ENCODE measurements at places on chromosomes 11 and 22.

DNA sequence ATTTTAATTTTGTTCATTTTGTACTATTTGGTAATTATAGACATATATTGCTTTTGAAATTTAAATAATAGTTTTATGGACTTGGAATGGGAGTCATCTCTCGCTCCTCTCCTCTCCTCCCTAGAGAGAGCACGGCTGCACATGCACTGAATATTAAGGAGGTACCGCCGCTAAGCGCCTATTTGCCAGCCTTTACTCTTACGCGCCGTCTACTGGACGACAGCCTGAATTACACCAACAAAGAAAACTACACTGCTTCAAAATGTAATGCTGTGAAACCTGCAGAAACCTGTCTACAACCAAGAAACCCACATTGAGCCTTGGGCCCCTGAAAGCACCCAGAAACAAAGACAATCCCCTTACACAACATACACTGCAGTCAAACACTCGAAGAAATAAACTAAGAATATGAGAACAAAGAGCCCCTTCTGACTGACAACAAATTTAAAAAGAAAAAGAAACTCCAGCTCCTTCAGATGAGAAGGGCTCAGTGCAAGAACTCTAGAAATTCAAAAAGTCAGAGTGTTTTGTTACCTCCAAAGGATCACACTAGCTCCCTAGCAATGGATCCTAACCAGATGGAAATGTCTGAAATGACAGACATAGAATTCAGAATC lies 737.2 kb downstream of the LRRC4C start:
- no peak for DNase-seq

GRCh38 chr11:133942577-133942976 lies 14.2 kb downstream of the IGSF9B start:
- no peak for DNase-seq

DNA sequence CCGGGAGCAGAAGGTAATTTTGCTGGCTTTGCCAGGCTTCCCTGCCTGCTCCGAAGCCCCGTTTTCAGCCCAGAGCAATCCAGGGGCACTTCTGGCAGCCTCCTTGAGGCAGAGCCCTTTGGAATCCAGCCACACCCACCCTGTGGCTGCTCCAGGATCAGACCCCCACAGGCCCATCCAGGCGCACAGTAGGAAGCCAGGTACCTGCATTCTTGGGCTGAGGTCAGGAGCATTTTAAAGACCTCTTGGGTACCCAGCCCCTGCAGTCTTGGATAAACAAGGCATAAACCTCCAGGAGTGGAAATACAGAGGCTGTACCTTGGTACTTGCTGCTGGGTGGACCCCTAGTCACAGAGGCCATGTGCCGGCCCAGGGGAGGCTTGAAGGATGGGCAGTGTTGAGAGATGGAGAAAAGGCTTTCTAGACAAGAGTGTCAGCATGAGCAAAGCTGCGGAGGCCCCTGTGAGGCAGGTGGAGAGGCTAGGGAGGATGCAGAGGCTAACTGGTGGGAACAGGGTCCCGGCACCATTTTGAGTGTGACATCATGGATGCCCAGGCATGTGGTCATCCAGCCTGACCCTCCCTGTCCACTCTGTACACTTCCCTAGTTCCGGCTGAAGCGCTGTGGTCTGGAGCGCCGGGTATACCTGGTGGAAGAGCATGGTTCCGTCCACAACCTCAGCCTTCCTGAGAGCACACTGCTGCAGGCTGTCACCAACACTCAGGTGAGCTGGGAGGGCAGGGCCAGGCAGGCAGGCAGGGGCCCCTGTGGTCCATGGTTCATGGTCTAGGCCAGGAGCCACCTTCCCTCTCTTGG lies 3.9 kb downstream of the MUS81 start:
- DNase-seq: no peak

- DNase-seq: no peak
Observed at GRCh38 chr22:42773167-42773566, 52.5 kb upstream of the A4GALT start.

GRCh38 chr11:130095326-130095725 lies 25.6 kb downstream of the APLP2 start:
- DNase-seq: no peak

GRCh38 chr22:41517172-41518047 lies 26.9 kb downstream of the POLR3H start:
- DNase-seq: peak; percentile 31

DNA sequence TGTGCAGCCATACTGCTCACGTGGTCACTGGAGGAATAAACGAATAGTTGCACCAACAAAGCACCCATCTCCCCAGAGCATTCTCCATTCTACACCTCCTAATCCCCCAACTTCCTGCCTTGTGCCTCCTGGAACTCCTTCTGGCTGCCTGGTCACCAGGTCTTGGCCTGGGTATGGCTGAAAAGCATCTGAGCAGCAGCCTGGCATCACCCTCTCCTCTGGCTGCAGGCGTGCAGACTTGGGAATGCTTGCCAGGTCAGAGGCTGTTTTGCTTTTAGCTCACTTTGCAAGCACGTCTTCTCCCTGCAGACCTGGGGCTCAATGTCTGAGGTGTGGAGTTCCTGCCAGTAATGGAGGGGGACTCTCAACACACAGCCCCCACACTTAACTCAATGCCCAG lies 33.3 kb upstream of the KCNJ11 start:
- no peak for DNase-seq

- DNase-seq: no peak
Observed at GRCh38 chr11:115892016-115892415, 387.8 kb upstream of the CADM1 start.

DNA sequence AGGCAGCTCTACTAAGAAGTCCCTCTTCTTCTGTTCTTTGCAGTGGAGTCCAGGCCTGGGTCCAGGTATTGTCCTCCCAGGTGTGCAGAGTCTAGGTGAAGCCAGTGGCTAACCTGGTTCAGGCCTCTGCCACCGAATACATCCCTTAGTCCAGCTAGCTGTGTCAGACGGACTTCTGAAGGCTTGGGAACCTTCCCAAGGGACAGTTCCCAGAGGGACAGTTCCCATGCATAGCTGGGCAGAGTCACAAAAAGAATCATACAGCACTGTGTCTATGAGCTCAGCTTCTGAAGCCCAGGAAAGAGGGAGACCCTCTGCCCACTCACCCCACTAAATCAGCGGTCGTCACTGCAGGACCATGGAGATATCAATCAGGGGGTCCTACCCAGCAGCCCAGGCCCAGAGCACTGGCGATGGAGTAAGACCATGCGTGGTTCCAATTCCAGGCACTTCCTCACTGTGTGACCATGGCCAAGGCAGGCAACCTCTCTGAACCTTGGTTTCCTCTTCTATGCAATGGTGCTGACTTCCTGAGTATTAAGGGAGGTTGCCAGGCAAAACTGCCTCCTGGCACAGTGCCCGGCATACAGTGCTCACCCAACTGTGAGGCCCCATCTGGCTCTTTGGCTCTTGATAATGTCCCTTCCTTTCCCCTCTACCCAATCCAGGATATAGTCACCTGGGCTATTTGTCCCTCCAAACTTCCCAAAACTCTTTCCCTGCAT lies 3.4 kb downstream of the MS4A10 start:
- DNase-seq: no peak

- DNase-seq: no peak
Observed at GRCh38 chr11:46134061-46134460, 12.8 kb upstream of the PHF21A start.

DNA sequence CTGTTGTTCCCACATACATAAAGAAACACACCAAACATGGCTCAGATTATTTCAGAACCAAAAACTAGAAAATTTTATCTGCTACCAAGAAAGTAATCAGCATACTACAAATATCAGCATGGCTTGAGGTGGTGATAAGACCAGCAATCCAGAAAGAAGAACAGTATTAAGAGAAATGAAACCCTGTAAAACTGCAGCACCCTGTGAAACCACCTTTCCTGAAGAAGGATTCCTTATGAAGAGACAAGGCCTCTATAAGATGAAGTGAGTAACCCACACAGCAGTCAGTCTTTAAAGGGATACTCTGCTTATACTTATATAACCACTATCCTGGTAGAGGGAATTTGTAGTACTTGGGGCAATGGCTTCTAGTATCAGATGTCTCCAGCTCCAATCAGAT lies 49.9 kb downstream of the RSF1 start:
- DNase-seq: no peak

DNA sequence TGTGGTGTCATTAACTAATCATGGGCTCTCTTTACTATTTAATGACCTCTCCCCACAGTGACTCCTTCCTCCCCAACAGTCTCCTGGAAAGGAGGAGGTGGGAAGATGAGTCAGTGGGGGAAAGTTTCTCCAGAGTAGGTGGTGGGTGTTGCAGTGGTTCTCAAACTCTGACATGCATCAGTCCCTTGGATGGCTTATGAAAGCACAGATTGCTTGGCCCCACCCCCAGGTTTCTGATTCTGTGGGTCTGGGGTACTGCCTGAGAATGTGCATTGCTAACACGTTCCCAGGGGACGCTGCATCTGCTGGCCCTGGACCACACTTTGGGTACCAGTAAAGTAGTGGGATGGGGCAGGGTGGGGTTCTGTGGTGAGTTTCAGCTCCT lies 9.8 kb downstream of the CD82 start:
- no peak for DNase-seq

- peak; percentile 91 for DNase-seq
Observed at GRCh38 chr22:50342651-50343540, at the start of gene PPP6R2. TSS of gene PPP6R2 (plus strand) at chr22:50343327. CDS start at chr22:50393909, 50,582 bp downstream.

- DNase-seq: no peak
Observed at GRCh38 chr11:123362941-123363340, 67.1 kb upstream of the GRAMD1B start.

DNA sequence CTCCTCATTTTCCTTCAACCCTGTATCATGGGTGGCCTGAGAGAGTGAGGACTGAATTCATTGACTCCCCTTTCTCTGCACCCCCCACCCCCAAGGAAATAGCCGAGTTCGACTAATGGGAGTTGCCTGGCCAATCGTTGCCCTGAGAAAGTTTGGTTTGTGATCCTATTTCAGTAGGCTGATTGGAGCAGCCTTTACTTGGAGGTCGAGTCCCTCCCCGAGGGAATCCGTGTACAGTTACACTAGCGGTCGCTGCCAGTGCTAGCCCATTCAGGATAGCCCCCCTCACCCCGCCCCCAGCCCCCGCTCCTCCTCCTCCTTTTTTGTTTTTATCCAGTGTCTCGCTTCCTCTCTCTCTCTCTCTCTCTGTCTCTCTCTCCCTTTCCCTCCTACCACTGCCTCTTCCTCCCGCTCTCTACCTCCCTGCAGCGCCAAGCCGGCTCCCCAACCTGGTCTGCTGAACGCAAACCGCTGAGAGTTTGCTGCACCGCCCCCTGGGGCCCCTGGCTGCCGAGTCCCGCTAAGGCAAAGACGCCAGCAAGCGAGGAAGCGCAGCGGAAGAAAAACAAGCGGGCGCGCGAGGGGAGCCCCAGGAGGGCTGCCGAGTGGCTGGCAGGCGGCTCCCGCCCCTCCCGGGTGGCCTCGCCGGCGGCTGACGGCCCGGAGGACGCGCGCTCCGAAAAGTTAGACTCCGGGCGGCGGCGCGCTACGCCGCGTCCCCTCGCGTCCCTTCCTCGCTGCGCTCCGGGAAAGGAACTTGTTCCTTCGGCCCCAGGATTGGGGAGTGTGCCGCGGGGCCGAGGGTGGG lies at the start of gene GRAMD1B:
Gene GRAMD1B, plus strand, starts transcription at position 357 of the 808 bp plus-strand sequence. CDS start 524 bp downstream, outside the sequence.
- DNase-seq: peak; percentile 63

DNA sequence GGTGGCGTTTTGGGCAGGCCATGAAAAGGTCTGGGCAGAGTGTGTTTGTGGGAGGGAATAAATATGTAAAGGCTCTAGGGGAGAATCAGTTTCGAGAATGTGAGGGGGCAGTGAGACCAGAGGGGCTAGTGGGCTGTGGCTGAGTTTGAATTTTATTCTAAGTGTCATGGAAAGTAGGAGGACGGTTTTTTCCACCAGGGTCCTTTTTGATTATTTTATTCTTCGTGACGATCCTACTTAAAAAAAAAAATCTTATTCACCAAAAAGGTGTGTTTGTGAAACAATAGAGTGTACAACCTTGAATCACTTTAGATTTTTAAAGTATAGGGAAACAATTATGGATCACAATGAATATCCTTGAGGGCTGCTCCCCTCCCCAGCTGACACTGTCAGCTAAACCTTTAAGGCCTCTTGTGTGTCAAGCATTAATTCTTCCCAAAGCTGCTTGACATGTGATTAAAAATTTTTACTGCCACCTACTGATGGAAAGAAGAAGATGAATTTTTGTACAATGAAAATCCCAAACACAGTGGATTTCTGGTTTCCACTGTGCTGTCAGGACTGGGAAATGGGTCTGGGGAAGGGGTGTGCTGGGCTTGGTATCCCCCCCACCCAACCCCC lies 107.5 kb upstream of the OR4B1 start:
- no peak for DNase-seq

DNA sequence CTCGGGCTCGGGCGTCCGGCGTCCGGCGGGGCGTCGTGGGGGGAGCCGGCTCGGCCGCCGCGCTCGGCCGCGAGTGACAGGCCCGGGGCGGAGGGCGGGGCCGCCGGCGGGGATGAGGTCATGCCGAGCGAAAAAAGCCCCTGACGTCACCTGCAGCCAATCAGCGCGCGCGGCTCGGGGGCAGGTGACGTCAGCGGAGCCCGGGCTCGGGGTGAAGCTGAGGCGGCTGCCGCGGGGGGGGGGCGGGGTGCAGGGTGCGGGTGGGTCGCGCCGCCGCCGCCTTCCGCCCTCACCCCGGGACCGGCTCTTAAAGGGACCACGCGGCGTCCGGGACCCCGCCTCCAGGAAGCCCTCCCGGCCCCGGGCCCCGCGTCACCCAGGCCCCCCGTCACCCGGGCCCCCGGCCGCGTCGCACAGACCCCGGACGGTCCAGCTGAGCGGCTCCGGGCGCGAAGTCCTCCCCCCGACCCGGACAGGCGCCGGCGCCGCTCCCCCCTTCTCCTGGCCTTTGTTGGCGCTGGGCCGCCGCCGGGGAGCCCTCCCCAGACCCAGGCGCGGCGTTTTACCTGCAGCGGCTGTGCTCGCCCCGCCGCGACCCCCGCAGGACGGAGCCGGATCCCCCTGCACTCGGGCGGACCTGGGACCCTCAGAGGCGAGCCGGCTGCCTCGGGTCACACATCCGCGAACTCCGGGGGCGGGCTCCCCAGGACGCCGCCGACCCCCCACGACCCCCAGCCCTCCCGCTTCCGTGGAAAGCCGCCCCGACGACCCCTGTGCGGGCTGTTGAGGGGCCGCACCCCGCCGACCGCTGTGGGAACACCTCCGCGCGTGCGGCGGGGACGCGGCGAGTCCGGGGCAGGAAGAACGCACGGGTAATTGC lies at the start of gene DUSP8:
Gene DUSP8, minus strand, starts transcription at position 75 of the 880 bp plus-strand sequence. CDS start 6,445 bp downstream, outside the sequence.
- peak; percentile 97 for DNase-seq

DNA sequence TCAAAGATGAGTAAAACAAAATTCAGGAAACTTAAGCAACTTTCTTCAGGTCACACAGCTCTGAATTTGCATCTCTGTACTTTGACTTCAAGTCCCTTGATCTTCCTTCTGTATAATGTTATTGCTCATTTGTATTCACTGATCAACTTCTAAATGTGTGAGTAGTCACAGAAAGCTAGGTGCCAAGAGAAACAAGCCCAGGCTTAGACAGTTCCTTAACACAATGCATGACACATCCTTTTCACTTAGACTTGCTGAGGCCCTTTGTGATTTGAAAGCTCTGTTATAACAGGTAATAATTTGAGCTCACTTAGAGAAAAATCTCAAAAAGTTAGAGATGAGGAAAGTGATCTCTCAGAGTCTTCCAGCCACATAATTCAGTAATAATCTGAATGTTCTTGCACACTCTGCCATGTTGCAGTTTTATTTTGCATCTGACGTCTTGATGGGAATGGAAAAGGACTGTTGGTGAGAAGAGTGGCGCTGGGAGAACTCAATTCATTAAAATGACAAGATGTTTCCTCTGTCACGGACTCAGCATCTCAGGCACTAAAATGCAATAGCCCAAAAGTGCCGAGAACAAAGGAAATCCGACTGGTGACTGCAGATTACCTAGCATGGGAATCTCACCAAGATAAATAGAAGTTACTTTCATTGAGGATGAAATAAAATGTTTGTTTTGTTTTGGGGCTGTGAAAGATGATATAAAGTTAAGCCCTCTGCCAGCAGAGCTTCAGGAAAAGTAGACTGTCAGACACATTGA lies 665.3 kb downstream of the OPCML start:
- no peak for DNase-seq

GRCh38 chr11:94183886-94184264 lies 55.2 kb downstream of the PANX1 start:
- no peak for DNase-seq

All from T-helper 9 cell (primary cell).